ENCODE measurements at places on chromosomes 3 and 15. TPM values are rescaled to one million over a fixed set of nuclear protein-coding genes. Genes with fewer than 3 reads are reported as not detected.

DNA sequence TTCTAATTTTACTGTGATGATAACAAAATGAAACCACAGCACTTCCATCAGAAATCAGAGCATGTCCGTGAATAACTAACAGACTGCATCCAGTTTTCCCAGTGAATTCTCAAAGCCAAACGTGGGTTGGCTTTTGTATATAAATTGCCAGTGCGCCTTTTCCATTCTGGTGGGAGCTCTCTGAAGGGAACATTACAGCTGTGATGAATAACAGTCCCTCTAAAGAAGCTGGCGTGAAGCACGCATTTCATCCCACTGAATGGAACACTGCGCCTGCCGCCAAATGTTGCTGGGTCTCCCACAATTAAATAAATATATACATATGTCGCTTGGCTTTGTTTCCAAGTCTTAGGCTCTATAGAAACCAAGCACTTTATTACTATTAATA is 113.0 kb upstream of the PFN2 start:
- H3K4me1 ChIP-seq, result peaks cover 48% of the 10 kb centered on the region
- peaks cover 2% of the 10 kb centered on the region for H3K36me3 ChIP-seq
- H3K27me3 ChIP-seq, result no peaks in the 10 kb centered on the region
- H3K27ac ChIP-seq, result peak overlapping the region; percentile 99
- no peak for DNase-seq

- DNase-seq, result peak; percentile 94
- no peaks in the 10 kb centered on the region for H3K27me3 ChIP-seq
- H3K4me3 ChIP-seq, result peak overlapping the region; percentile 51
- H3K4me1 ChIP-seq, result peaks cover 81% of the 10 kb centered on the region
- H3K36me3 ChIP-seq, result peaks cover 11% of the 10 kb centered on the region
- peak overlapping the region; percentile 99 for H3K27ac ChIP-seq
These were observed 114.0 kb downstream of the FNDC3B start for GRCh38 chr3:172153335-172153861.

GRCh38 chr3:34264337-34265041 is 466.1 kb downstream of the PDCD6IP start:
- H3K27me3 ChIP-seq, result no peaks in the 10 kb centered on the region
- peak overlapping the region; percentile 65 for H3K27ac ChIP-seq
- no peaks in the 10 kb centered on the region for H3K36me3 ChIP-seq
- no peak for DNase-seq
- H3K4me3 ChIP-seq, result no peak overlapping the region
- H3K4me1 ChIP-seq, result peaks cover 79% of the 10 kb centered on the region

DNA sequence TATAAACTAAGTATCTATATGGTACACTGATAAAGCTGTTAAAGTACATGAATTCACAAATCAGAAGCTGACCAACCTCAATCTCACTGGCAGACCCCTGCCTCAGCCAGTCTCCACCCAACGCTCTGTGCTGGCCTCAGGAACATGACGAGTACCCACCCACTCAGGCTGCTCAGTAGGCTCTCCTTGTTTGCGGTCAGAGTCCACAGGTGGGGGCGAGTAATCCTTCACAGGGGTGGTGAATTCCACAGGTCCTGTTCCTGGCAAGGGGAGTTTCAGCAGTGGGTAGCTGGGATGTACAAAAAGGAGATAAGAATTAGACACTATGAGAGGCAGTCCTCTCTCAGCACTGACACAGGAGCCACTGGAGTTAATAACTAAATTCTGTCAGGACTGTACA is 40.9 kb downstream of the SCAP start:
- H3K27me3 ChIP-seq, result no peaks in the 10 kb centered on the region
- H3K4me3 ChIP-seq, result no peak overlapping the region
- no peak overlapping the region for H3K27ac ChIP-seq
- H3K36me3 ChIP-seq, result peaks cover 28% of the 10 kb centered on the region
- no peaks in the 10 kb centered on the region for H3K4me1 ChIP-seq
- DNase-seq, result no peak

DNA sequence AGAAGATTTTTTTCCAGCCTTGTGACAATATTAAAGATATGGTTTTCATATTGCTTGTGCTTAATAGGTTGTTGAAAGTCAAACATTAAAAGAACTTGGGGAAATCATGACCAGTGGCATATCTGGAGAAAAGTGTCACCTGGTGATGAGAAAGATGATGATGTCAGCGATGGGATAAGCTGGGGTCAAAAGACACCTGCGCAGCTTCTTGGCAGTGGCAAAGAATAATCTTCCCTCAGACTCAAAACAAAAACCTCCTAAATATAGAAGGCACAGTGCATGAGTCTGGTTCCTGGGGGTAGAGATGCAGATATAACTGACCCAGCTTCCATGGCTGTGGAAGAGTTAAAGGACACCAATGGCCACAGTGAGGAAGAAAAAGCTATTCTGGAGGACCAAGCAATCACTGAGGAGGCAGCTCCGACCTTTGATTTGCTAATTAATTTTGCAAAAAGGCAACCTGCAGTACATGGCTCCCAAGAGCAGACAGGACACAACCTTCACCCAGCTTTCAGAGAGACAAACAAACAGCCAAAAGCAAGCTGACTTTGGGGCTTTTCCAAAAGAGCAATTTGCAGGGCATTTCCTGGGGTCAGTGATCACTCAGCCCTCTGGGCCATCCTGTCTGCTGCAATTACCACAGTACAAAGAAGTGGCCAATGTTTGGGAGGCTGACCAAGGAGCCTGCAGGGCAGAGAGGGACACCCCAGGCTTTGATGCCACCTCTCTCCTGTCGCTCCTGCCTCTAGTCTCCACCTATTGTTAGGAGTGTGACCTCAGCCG is 17.6 kb upstream of the SEMA5B start:
- no peak for DNase-seq
- peaks cover 46% of the 10 kb centered on the region for H3K4me1 ChIP-seq
- no peaks in the 10 kb centered on the region for H3K27me3 ChIP-seq
- peak overlapping the region; percentile 94 for H3K27ac ChIP-seq
- H3K36me3 ChIP-seq, result no peaks in the 10 kb centered on the region

- H3K27ac ChIP-seq, result no peak overlapping the region
- H3K27me3 ChIP-seq, result no peaks in the 10 kb centered on the region
- no peak overlapping the region for H3K4me3 ChIP-seq
- peaks cover 10% of the 10 kb centered on the region for H3K4me1 ChIP-seq
- DNase-seq, result no peak
- H3K36me3 ChIP-seq, result peaks cover 4% of the 10 kb centered on the region
These were observed 111.4 kb upstream of the ALCAM start for GRCh38 chr3:105255350-105255749.

Gene TF
- total RNA-seq, result 3.8 TPM

DNA sequence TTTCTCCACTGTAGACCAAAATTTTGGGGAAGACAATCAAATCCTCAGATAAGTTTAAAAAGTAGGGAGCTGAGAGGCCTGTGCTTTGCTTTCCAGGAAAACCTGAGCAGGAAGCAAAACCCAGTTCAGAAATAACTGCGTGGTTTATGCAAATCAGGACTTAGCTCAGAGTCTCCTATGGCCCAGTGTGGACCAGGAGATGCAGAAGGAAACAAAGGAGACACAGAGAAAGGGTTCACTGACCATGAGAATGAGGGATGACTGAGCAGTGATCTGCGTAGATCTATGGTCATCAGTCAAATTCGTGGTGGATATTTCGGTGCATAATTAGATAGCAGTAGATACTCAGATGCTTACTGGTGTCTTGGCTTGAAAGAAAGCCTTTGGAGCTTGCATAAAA is 196.6 kb downstream of the TPRG1 start:
- H3K4me3 ChIP-seq, result no peak overlapping the region
- no peak overlapping the region for H3K27ac ChIP-seq
- DNase-seq, result no peak
- H3K4me1 ChIP-seq, result peaks cover 12% of the 10 kb centered on the region

DNA sequence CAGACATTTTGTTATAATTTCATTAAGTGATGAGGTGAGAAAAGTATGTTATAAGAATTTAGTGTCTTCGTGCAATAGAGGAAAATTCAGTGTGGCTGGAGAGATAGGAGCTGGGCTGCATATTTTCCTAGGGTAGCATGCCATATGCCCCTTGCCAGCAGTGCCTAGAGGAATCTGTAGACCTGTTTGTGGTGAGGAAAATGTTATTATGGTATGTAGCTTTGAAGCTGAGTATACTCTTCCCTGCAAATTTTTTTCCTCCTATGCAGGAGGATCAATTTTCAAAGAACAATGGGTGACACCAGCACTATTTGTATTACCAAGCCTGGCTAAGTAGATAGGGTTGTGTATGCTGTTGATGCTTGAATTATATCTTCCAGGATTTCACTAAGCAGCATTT is 200.6 kb downstream of the EDEM1 start:
- peaks cover 9% of the 10 kb centered on the region for H3K27me3 ChIP-seq
- H3K27ac ChIP-seq, result no peak overlapping the region
- H3K36me3 ChIP-seq, result no peaks in the 10 kb centered on the region
- no peak for DNase-seq
- no peaks in the 10 kb centered on the region for H3K4me1 ChIP-seq

DNA sequence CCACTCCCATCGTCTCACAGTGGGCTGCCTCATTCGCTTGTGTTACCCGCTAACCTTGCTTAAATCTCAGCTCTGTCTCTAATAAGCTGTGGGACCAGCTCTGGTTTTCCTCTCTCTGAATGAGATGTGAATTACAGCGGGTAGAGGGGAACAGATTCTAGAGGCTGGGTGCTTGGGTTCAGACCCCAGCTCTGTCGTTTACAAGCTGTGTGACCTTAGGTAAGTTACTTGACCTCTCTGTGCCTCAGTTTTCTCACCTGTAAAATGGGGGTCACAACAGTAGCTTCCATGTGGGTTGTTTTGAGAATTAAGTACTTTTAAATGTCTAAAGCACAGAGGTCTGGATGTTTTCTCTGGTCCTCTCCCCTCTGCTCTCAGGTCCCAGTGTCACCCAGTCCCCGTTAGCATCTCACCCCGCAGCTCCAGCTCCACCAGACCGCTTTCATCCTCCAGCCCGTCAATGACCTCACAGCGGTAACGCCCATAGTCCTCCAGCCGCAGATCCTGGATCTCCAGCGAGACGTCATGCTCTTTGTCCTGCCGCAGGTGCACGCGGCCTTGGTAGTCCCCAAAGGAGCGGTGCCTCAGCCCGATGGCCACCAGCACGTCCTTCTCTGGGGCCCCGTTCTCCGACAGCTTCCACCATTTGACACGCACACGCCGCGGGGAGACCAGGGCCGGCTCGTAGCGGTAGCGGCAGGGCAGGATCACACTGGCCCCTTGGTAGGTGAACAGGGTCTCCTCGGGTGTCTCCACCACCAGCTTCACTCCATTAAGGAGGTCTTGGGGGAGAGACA is 14.2 kb downstream of the HAPLN3 start:
- H3K4me1 ChIP-seq, result peaks cover 4% of the 10 kb centered on the region
- no peak overlapping the region for H3K4me3 ChIP-seq
- peaks cover 17% of the 10 kb centered on the region for H3K36me3 ChIP-seq
- no peak overlapping the region for H3K27ac ChIP-seq
- no peaks in the 10 kb centered on the region for H3K27me3 ChIP-seq
- no peak for DNase-seq

Gene ESYT3
- 0.70 TPM for total RNA-seq

GRCh38 chr15:95192923-95193322 is 961.6 kb downstream of the MCTP2 start:
- DNase-seq, result no peak
- no peak overlapping the region for H3K4me3 ChIP-seq
- no peaks in the 10 kb centered on the region for H3K27me3 ChIP-seq
- H3K27ac ChIP-seq, result peak overlapping the region; percentile 59
- H3K36me3 ChIP-seq, result peaks cover 2% of the 10 kb centered on the region

DNA sequence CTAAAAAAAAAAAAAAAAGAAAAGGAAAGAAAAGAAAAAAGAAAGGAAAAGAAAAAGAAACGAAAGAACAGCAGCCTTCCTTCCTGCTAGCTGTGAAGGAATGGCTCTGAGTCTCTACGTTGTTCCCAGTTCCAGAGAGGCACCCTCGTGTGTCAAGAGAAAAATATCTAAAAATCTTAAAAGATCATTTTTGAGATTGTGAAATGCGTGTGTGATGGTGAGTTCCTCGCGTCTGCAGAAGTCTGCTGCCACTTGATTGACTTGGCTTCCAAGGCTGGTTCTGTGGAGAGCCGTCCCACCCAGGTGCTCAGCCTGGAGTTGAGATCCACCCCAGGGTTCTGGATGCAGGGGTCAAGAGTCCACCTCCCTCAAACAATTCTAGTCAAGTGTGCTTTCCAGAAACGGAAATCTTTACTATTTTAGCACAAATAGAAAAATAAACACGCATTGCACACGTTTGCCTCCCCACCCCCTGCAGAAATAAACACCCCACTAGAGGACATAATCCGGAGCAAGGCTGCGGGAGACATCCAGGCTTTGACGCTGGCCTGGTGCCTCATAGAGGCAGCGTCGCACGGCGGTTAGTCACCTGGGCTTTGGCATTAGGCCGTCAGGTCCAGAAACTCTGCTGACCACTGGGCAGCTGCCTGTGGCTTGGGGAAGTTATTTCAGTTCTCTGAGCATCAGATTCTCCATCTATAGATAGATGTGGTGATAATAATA is 265.4 kb downstream of the FAM43A start:
- H3K27ac ChIP-seq, result no peak overlapping the region
- H3K36me3 ChIP-seq, result peaks cover 1% of the 10 kb centered on the region
- DNase-seq, result no peak
- H3K27me3 ChIP-seq, result peaks cover 6% of the 10 kb centered on the region

GRCh38 chr15:31457631-31458526 is 131.2 kb downstream of the KLF13 start:
- no peaks in the 10 kb centered on the region for H3K27me3 ChIP-seq
- peaks cover 26% of the 10 kb centered on the region for H3K4me1 ChIP-seq
- no peak for DNase-seq
- H3K4me3 ChIP-seq, result no peak overlapping the region
- peak overlapping the region; percentile 57 for H3K27ac ChIP-seq

- H3K27ac ChIP-seq, result no peak overlapping the region
- H3K4me1 ChIP-seq, result peaks cover 10% of the 10 kb centered on the region
- H3K4me3 ChIP-seq, result no peak overlapping the region
These were observed 4.9 kb upstream of the PCYT1A start for GRCh38 chr3:196292286-196292923.

DNA sequence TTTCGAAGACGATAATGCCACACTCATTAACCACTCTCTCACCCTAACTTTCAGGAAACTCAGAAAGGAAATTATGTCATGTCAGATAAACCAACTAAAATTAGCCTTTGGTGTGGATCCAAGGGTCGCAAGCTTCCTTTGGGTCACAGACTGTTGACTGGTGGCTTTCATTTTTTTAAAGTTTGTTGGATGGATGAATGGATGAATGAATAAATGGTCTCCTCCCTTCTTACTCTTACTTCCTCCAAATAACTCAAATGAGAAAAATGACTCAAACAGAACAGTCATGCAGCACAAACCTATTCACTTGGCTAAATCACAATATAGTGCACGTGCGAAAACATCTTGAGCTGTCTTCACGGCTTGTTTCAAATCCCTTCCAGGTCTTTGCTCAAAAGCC is 82.9 kb upstream of the HACD2 start:
- no peaks in the 10 kb centered on the region for H3K27me3 ChIP-seq
- no peak overlapping the region for H3K4me3 ChIP-seq
- H3K36me3 ChIP-seq, result peaks cover 65% of the 10 kb centered on the region
- H3K4me1 ChIP-seq, result peaks cover 48% of the 10 kb centered on the region
- DNase-seq, result no peak
- H3K27ac ChIP-seq, result peak overlapping the region; percentile 73

DNA sequence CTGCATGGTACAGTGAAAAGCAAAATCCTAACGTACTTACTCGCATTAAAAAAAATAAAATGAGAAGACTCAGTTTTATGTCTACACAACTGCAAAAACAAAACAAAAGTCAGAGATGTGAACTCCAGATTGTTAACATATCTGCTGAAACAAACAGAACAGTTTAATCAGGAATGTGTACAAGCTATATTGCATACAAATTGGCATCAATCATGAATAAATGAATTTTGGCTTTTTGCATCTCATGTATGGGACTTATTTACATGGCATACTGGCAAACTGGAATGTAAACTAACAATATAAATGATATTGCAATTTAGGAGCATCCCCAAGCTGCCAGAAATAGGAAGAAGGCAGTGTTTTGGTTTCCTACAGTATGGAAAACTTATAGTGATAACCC is 79.6 kb upstream of the NSMCE3 start:
- H3K4me3 ChIP-seq, result no peak overlapping the region
- no peak overlapping the region for H3K27ac ChIP-seq
- no peak for DNase-seq
- H3K4me1 ChIP-seq, result peaks cover 11% of the 10 kb centered on the region

All from chondrocyte (in vitro differentiated cells).